ENCODE measurements at places on chromosomes 16 and 17.

DNA sequence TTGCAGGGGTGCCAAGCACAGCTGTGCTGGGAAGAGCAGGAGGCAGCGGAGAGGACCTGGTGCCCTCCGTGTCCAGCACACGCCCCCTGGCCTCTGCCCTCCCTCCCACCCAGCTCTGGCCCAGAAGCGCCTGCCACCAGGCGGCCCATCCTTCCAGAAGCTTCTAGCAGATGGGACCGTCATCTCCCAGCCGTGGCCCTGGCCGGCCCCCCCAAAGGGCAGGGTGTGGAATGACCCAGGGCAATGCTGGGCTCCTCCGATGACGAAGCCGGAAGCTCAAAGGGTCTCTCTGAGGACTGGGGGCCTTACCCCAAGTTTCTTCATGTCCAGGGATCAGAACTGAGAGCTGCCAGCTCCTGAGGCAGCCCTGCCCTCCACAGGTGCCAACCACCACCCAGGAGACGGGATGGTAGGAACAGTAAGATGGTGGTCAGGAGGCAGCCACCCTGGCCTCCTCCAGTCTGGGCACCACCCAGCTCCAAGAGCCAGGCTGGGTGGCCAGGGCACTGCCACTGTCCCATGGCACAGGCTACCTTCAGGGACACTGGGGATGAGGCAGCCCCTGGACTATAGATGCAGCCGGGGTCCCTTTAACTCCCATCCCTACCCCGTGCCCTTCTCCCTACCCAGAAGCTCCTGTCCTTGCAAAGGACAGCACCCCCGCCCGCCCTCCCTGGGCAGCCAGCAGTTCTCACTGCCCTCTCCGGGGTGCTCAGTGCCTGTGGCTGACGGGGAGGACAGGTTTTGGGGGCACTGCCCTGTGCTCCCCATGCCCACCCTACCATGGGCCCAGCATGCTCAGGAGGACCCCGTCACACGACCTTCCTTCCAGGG, 6.5 kb upstream of the CDH15 start:
- DNase-seq: no peak

DNA sequence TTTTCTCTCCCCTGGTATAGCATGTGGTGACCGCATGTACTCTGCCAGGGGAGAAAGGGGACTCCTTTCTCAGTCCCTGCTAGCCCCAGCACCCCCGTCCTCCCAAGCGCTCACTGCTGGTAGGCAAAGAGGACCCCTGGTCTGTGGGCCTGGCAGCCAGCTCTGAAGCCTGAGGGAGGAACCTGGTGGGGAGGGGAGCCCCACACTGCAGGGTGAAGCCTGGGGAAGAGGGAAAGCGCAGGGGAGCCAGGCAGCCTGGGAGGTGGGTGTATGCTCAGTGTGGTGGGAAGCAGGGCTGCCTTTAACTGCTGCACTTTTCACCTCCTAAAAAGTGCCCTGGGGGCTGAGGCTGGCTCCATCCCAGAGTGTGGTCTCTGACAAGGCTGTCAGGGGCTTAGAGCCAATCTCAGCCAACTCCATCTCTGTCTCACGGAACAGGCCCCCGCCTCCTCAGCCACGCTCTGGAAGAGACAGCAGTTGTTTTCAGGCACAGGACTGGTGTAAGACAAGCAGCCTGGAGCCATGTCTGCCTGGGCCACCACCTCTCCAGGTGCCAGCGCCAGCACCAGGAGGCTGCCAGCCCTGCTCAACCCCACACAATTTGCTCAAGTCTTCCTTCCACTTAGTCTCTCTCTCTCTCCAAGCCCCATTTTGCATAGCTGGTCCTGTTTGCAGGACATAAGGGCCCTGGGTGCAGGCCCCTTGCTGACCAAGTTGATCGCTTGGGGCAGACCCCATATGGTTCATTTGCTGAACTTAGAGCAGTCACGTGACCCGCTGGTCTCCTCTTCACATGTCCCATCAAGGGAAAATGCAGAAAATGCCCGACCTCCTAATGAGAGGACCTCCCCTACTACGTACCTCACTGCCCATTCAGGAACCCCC, 14.7 kb upstream of the TBX2 start:
- no peak for DNase-seq

- DNase-seq: no peak
These were observed 28.0 kb downstream of the OR1D5 start for GRCh38 chr17:3035256-3035967.

DNA sequence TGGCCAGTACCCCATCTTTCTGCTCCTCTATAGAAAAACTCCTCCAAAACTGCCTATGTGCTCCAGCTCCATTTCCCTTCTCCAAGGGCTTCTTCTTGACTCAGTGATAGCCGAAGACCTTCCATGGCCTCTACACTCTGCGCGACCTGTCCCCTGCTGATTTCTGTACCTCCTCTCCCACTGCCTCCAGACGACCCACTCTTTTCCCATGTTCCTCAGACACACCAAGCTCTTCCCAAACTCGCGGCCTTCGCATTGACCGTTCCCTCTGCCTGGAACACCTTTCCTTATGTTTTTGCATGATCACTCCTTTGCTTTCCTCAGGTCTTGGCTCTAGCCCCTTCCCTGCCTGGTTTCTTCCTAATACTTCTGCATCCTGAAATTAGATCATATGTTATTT, 255.6 kb upstream of the SDK2 start:
- no peak for DNase-seq

GRCh38 chr17:60729854-60730253, 52.2 kb downstream of the BCAS3 start:
- no peak for DNase-seq

DNA sequence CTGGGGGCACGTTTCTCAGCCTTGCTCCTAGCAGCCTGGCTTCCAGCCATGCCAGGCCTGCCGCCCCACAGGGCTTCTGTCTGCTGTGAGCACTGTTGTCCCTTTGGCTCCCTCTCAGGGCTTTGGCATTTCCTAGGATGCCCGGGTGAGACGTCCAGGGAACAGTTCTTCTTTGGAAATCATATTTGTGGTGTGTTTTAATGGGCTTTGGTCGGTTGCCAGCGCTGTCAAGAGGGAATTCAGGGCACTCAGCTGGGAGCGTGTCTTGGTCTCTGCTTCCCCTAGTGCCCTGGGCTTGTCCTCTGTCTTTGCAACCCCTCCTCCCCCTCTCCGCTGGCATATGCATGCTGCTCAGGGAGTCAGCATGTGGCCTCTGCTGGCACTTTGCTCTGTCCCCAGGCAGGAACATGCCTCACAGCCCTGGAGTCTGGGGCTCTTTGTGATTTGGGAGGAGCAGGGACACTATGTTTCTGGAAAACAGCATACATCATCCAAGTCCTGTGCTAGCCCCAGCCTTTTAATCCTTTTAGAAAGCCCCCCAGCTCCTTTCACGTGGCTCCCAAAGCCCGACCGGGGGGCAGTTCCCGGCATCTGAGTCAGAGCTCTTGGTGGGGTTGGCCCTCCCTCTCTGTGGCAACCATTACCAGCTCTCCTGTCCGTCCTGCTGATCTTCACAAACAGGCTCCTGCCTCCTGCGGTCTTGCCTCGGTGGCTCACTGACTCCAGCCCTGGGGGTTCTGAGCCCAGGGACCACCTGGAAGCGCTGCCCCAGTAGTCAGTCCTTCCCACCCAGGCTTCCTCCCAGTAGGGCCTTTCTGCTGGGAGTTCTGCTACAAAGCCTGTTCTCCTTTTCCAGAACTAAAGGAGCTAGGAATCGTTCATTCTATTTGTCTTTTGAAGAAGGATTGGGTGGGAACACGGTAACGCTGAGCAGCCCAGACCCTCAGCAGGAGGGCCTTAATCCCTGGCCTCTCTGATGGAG, 26.7 kb downstream of the SAP30BP start:
- DNase-seq: peak; percentile 55

- peak; percentile 66 for DNase-seq
These were observed 11.3 kb downstream of the MCRIP1 start for GRCh38 chr17:81821603-81822311.

- DNase-seq: no peak
These were observed 69.4 kb downstream of the MPRIP start for GRCh38 chr17:17111401-17112393.

DNA sequence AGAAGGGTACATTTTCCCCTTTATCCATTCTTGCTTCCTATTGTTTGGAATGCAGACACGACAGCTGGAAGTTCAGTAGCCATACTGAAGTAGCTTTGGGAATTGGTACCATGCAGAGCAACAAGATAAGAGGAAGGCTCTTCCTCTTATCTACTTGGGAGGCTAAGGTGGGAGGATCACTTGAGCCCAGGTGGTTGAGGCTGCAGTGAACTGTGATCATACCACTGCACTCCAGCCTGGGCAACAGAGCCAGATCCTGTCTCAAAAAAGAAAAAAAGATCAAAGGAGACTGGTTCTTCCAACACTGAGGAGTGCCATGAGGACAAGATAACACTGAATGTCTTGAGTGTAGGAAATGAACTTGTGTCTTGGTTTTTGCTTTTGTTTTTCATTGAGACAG, 16.0 kb upstream of the RANGRF start:
- no peak for DNase-seq

DNA sequence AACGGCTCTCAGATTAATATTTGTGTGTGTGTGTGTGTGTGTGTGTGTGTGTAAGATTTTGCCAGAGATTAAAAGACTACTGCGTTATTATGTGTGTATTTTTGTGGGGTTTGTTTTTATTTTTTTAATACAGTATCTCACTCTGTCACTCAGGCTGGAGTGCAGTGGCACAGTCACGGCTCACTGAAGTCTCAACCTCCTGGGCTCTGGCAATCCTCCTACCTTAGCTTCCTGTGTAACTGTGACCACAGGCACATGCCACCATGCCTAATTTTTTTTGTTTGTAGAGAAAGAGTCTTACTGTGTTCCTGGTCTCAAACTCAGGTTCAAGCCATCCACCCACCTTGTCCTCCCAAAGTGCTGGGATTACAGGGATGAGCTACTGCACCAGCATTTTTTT, 87.2 kb downstream of the CYB561 start:
- no peak for DNase-seq

DNA sequence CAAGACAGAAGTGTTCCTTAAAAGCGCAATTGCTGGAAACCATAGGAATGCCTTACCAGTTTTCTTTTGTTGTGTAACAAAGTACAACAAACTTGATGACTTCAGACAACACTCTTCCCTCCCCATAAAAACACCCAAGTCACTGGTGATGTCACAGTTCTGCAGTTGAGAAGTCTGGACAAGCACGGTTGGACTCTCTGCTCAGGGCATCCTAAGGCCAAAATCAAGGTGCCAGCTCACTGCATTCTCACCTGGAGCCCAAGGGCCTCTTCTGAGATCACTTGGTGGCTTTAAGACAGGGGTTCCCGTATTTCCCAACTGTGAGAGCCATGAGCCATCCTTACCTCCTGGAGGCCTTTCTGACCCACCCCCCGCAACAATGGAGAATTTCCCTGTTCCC, 45.6 kb upstream of the MEAK7 start:
- DNase-seq: no peak

- DNase-seq: no peak
These were observed 133.5 kb downstream of the FTO start for GRCh38 chr16:53837426-53837825.

DNA sequence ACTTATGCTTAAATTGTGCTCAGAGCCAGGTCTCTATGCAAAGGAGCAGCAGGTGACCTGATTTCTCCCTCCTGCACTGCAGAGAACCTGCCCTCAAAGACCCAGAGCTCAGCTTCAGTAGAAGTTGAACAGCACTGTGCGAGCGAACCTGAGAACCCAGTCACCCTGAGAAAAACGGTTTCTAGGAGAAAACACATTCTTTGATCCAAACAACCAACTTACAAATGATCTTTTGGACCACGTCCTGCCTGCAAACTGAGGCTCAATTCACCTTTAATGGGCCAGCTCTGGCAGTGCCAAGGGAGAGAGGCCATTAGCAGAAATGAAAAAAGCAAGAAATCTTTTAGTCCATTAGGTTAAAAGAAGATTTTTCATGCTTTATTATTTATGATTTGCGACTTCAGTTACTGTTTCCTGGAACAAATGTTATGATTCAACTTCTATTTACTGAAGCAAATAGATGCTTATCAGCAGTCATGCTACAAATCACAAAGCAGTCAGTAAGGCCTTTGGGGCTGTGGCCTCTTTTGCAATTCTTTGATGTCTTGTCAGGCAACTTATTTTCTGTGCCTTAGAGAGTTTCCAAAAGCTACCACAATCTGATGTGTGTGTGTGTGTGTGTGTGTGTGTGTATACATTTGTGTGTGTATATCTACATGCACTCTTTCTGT, 65.7 kb upstream of the LRRC37A3 start:
- no peak for DNase-seq

DNA sequence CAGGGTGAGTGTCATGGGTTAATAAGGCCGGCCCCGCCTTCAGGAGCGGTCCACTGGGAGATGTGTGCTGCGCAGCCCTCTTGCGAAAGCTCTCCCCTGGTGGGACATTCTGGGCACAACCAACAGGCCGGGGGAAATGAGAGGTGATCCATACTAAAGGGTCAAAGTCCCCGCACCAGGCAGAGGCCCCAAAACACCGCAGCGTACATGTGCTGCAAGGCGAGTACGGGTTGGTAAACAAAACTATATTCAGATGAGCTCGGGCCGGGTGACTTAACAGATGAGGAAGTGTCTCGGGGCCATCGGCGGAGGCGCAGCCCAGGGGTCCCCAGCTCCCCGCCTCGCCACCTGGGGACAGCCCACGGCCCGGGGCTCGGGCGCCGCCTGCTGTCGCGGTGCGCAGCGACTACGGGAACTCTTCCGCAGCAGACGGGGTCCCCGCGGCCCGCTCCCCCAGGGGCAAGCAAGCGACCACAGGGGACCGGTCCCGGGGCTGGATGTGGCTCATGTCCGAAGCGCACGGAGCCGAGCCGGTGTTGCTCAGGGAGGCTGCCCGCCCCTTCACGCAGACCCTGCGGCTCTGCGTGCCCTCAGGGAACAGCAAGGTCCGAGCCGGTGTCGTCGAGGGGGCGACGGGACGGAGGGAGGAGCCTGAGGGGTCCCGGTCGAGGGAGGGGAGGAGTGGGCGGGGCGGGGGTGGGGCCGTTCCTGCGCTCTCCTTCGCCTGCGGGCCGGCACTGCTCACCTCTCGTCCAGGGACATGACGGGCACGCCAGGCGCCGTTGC, at the start of gene RAB37:
Gene RAB37 (plus strand): TSS at position 744 of the 786 bp plus-strand sequence. CDS start 17 bp downstream, at position 761.
- DNase-seq: no peak

GRCh38 chr17:19003543-19004420, 782 bp downstream of the FAM83G start:
- no peak for DNase-seq

GRCh38 chr16:83219285-83219684, 588.5 kb upstream of the HSBP1 start:
- DNase-seq: no peak

GRCh38 chr17:77096570-77097214, 44.1 kb upstream of the SEC14L1 start:
- DNase-seq: no peak

DNA sequence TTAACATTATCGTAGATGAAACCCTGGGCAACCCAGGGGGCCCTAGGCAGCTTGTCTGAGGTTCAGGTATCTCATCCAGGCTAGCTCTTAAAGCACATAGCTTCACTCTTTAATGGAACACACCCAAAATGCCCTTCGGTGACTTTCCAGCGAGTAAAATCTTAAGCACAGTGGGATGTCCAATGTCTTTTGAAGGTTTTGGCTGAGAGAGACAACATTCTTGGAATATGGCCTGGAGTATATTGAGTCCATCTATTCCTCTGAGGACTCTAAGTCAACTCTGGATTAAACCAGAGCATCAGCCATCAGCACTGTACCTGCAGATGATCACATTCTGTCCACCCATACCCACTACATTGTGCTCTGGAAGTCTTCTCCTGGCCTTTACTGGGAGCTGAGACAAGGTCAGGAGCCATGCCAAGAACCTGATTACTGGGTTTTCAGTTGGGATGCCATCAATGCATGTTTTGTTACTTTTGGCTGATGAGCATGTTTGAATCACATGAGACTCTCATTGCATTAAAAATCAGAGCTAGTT, 63.4 kb upstream of the CDH11 start:
- DNase-seq: no peak

Measured in NCI-H2107 (cell line).